AG09309 (cell line): ENCODE measurements at places on chromosomes 7 and 10.

GRCh38 chr7:90349305-90349704 is 2.8 kb downstream of the GTPBP10 start:
- DNase-seq, result no peak

DNA sequence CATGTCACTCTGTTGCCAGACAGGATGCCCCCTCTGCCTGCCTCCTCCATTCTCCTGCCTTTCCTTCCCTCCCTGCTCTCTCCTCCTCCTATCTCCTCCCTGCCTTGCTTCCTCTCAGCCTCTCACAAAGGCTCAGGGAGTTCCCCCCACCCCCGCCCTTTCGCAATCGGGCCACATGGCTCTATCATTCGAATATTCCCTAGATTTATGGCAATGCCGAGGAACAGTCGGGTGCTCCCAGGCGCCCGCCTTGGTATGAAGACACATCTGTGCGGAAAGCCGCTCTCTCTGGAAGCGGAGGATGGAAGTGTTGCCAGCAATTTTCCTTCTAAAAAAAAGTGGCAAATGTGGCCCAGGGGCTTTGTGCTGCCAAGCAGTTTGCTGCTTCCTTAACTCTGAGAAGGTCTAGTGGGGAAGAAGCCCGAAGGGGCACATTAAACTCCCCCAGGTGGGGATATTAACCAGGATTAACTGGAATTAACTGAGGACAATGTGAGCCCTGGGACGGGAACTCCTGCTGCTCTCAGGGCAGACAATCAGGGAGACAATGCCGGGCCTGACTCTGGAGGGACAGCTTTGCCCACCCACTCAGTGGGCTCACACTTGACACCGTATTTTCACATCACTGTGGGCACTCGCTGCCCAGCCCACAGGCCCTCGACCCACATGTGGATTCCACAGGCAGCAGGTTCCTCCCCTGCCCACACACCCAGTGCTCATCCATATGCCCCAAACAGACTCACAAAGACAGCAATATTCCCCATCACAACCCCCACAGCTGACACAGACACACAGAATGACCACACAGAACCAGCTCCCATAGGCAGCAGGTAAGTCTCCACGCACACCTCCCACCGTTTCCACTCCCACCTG is 88.4 kb upstream of the SMNDC1 start:
- DNase-seq, result peak; percentile 55

GRCh38 chr10:63664341-63664885 is 143.2 kb downstream of the REEP3 start:
- DNase-seq, result no peak

GRCh38 chr10:79944428-79945395 is 4.2 kb downstream of the SFTPD start:
- no peak for DNase-seq

DNA sequence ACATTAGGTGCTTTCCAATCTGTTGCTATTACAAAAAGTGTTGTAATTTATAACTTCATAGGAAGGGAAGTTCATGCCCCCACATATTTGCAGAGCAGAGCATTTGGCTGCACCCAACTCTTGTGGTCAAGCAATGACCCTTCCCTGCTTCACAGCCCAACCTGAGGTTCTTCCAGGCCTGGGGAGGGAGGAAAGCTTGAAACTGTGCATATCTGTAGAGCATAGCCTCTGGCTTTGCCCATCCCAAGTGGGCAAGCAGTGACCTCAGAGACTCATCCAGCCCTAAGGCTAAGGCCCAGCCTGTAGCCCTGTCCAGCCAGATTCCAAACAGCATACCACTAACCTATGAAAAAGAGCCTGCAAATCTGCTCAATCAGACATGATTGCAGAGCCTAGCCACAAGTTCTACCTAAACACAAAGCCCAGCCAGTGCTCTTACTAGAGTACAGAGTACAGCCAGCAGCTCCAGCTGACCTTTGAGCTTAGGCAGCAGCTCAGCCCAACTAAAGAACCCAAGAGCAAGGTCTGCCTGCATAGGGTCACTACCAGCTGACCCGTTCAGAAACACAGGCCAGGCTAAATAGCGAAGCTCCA is 14.4 kb upstream of the GSTK1 start:
- DNase-seq, result no peak

DNA sequence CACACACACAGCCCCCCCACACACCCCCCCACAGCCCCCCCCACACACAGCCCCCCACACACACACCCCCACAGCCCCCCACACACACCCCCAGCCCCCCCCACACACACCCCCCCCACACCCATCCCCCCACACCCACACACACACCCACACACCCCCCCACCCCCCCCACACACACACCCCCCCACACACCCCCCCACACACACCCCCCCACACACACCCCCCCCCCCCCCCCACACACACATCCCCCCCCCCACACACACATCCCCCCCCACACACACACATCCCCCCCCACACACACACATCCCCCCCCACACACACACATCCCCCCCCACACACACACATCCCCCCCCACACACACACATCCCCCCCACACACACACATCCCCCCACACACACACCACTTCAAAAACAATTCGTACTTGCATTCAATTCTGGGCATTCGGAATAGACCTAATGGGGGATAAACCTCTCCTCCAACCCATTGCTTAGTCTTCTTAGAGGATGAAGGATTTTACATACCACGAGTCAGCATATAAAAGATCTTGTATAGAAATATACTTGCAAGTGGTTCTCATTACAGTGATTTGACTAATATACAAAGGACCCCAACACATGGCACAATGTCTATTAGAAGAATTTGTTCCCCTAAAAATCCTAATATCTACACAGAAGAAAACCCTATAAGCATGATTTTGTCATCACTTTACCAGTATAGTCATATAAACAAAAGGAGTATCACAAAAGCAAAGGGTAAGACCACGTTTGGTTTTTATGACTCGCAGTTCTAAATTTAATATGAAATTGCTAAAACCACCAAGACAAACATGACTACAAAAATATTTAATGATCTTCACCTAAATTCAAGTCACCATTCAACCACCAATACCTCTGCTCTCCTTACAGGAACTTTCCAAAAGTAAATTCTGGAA is 80.9 kb downstream of the DIP2C start:
- no peak for DNase-seq

- DNase-seq, result peak; percentile 32
Measured at GRCh38 chr10:114259824-114260223, 20.8 kb downstream of the VWA2 start.

DNA sequence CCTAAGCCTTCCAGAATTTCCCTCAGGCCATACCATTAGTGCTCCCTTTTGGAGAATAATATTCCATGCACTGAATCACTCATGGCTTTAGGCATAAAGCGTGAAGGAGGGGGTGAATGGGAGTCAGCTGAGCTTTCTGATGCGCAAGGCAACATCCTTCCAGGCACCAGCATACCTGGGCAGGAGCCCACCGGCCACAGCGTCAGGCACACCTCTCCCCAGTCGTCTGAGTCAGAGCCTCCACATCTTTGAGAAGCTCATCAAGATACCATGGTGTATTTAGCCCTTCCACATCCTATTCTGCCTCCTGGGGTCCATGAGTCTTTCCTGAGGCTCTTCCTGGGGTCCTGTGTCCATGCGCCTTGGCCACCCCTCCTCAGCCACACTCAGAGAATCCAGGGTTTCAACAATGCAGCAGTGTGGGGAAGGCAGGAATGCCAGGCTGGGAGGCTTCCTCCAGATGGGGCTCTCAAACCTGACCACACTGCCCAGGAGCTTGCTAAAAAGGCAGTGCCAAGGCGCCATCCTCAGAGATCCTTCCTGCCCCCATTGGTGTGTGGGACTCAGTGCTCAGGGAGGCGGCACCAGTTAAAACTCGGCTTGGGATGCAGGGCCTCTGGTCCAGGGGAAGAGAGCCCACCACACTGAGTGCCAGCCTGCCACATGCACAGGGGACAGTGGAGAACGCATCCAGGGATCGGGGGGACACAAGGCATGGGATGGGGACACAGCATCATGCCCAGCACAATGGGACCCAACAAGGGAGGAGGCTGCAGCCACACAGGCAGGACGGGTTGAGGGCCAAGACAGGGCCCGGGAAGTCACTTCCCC is 31.6 kb downstream of the RASGEF1A start:
- no peak for DNase-seq

DNA sequence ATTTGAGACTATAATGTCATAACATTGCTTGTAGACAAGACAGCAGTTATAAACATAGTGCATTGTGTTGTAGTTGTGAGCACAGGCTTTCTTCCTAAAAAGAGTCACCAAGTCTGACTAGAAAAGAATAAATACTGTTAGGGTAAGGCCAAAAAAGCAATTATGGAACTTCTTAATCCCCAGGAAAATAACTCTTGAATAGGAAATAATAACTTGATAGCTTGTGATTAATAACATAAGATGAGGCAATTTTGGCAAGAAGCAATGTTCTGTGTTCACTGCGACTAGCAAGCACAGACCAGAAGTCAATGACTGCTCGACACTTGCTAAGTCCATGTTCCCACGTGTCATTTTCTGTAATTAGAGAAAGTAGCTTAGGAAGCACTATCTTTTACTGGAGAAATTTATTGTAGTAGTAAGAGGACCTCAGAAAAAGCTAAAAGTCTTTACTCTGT is 97.1 kb downstream of the AGMO start:
- DNase-seq, result no peak

DNA sequence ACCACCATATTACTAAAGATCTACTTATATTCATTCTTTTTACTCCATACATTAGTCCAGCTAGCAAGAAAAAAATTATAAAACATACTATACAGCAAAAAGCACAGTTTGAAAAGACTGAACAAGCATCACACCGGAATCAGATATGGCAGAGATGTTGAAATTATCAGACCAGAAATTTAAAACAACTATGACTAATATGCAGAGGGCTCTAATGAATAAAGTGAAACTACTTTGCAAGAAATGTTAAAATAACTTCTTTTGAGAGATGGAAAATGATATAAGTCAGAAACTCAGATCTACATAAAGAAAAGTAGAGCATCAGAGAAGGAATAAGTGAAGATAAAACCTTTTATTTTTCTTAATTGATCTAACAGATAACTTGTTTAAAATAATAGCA is 50.9 kb downstream of the SGCE start:
- DNase-seq, result no peak

DNA sequence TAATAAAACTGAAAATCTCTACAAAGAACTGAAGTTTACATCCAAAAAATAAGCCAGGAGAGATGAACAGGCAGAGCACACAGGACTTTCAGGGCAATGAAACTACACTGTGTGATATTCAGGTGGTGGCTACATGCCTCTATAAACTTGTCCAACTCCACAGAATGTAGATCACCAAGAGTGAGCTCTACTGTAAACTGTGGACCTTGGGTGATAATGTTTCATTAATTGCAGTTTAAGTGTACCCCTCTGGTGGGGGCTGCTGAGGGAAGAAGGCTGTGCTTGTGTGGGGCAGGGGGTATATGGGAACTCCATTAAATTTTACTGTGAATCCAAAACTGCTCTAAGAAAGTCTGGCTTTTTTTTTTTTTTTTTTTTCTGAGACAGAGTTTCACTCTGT is 22.7 kb downstream of the YWHAG start:
- DNase-seq, result no peak

- no peak for DNase-seq
Measured at GRCh38 chr10:7107285-7107684, 303.5 kb downstream of the SFMBT2 start.

DNA sequence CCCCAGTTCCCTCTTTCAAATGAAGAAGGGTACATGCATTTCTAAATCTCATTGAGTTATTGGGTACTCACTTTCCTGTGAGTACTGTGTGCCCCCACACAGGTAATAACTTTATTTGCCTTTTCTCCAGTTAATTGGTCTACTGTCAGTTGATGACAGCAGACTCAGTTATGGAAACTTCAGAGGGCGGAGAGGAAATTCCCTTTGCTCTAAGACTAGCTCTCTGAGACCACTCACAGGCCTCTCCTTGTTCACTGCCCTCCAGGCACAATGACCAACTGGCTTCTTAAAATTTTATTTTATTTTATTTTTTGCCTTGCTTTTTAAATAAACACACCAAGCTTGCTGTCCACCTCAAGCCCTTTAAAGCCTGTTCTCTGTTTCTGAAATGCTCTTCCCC is 235.8 kb upstream of the AOAH start:
- no peak for DNase-seq

DNA sequence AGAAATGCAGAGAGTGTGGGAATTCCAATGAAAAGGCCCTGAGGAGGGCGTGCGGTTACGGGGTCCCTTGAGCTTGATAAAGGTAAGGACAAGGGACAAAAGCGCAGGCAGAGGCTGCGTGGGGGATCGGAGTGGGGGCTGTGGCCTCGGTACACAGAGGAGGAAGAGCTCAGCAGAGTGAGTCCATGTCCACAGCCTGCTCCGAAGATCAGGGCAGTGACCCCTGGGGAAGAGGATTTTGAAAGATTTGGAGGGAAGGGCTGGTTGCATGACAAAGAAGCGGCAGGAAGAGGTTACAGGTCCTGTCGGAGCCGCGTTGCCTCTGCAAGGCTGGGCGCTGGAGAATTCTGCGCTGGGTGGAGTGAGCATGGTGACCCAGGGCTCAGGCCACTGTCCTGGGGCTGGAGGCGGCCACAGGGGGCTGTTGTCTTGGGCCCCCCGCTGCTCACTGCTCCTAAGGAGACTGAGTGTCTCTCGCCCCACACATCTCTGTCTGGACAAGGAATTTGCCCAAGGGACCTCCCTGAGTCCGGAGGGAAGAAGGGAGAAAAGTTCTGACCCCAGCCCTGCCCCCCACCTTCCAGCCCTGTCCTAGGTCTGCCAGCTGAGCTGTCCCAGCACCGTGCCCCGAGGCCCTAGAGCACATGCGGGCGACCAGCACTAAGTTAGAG is 69.8 kb upstream of the INSIG1 start:
- DNase-seq, result no peak

GRCh38 chr7:118325450-118325808 is 100.9 kb downstream of the ANKRD7 start:
- DNase-seq, result no peak

- no peak for DNase-seq
Measured at GRCh38 chr7:1137517-1138167, 22.4 kb downstream of the ZFAND2A start.

DNA sequence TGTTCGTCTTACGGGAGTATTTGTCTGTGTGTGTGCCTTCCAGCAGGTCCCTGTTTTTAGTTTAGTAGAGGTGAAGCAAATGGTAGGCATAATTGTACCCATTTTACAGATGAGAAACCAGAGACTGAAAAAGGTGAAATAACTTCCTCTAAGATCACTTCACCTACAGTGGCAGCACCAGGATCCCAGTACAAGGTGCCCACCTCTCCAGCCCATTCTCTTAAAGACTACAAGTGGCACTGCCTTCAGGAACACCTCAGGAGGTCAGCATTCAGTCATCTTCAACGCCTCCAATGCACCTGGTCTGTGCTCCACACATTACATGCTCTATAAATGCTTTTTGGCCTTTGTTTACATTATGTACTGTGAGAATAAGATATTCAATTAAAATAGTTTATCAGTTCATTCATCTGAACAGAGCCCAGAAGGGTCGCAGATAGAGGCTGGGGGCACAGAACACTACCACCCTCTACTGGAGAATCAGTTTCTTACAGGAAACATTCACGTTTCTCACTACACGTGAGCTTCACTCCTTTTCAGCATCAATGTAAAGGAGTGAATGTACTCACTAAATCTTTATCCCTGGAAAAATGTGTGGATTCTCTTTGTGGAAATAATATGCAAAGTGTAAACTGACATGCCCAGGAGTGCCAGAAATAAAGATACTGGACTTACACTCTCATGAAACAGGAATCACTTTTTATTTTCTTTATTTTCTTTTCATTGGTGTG is 45.5 kb upstream of the ABLIM1 start:
- no peak for DNase-seq

GRCh38 chr10:27366769-27367168 is 126.2 kb upstream of the ACBD5 start:
- DNase-seq, result no peak

GRCh38 chr7:103140685-103141084 is 8.2 kb downstream of the NAPEPLD start:
- DNase-seq, result no peak
